Trophoblast cell (in vitro differentiated cells and primary cell): ENCODE measurements at places on chromosomes 1 and 21.

- no peak for DNase-seq
Observed at GRCh38 chr21:20730441-20730840, 267.8 kb upstream of the NCAM2 start.

GRCh38 chr1:211908951-211909350 lies 78.4 kb upstream of the LPGAT1 start:
- no peak for DNase-seq

GRCh38 chr1:89459081-89459480 lies 65.5 kb upstream of the LRRC8B start:
- peak; percentile 70 for DNase-seq

DNA sequence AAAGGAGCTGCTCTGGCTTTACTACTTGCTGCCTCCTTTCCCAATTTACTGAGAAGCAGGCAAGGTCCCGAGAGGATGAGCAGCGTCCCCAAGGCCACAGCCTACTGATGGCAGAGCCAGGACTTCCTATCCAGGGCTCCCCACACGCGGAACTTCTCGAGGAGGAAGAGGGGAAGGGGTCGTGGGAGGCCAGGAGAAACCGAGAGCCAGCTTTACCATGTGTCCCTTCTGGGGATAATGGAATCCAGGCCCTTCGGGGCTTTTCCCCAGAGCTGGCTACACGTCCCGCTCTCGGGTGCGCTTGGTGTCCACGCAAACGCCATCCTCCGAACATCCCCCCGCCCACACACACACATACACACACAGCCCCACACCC lies 4.3 kb upstream of the CCN1 start:
- DNase-seq, result no peak

- DNase-seq, result no peak
Observed at GRCh38 chr1:119488216-119488615, 18.8 kb upstream of the HSD3B1 start.

DNA sequence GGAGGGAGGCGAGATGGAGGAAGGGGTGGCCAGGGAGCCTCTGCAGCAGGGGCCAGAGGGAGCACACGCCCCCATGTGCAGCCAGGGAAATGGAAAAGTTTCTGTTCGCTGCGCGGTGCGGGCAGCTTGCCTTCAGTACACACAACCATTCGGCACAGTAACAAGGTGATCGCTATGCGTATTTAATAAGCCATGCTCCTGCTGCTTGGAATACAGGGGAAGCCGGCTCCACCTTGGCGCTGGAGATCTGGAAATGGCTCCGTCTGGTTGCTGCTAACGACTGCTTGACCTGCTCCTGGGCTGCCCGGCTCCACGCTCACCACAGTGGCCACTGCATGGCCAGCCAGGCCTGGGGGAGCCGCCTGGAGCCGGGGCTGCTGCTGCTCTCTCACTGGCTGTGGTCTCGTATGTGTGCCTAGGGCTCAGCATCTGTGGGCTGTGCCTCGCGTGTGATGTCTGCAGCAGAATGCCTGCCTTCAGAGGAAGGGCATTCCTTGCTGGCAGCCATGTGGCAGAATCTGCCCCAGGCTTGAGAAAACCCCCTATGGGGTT lies 86.4 kb upstream of the ACTL8 start:
- no peak for DNase-seq

- DNase-seq, result no peak
Observed at GRCh38 chr1:12450756-12451559, 167.1 kb downstream of the DHRS3 start.

DNA sequence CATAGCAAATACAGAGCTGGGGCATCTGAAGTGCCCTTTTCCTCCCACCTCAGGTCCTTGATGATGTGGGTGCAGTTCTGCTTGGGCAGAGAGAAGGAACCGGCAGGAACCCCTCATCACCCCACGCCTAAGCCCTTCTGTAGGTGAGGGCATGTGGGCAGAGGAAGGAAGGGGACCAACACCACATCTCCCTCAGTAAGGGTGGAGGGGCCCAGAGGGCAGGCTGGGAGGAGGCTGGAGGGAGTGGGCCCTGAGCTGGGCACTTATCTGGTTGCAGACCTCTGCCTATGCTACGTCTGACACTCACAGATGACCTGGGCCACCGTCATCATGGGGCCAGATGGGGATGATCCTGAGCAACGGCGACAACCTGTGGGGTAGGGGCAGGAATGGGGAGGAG lies 11.0 kb downstream of the ZNF687 start:
- DNase-seq, result no peak

GRCh38 chr1:229031481-229032341 lies 239.2 kb upstream of the RAB4A start:
- DNase-seq, result no peak

- no peak for DNase-seq
Observed at GRCh38 chr1:209266590-209267205, 316.8 kb upstream of the CAMK1G start.

- DNase-seq, result no peak
Observed at GRCh38 chr1:159786465-159786864, 5.7 kb downstream of the DUSP23 start.

- DNase-seq, result no peak
Observed at GRCh38 chr1:246782120-246782900, 58.1 kb downstream of the SCCPDH start.

- no peak for DNase-seq
Observed at GRCh38 chr1:226335661-226336060, 26.7 kb upstream of the LIN9 start.

- DNase-seq, result no peak
Observed at GRCh38 chr1:15156807-15157380, 3.3 kb downstream of the TMEM51 start.

DNA sequence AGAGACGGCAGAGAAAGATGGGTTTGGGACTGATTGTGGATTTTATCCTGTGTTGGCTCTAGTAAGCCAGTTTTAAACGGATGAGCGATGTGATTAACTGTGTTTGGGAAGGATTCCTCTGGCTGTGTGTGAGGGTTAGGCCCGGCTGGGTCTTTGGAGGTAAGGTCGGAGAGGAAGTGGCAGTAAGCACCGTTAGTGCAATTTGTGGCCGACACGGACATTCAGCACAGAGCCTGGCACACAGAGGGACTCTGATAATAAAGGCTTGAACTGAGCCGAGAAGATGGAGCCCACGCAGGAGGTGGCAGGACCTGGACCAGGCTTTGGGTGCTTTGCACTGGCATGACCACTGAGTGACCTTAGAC lies 1.3 kb downstream of the MTFR1L start:
- no peak for DNase-seq

DNA sequence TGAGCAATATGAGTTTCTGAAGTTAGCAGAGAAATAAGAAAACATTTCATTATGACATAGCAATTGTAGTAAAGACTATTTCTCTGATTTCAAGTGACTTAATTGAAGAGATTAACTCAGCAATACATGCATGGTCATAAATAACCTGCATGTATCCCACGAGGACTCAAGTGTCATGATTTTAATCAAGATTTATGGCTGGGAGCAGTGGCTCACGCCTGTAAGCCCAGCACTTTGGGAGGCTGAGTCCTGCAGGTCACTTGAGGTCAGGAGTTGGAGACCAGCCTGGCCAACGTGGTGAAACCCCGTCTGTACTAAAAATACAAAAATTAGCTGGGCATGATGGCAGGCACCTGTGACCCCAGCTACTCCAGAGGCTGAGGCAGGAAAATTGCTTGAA lies 311.9 kb upstream of the PLD5 start:
- no peak for DNase-seq

GRCh38 chr1:237309595-237310118 lies 267.7 kb downstream of the RYR2 start:
- no peak for DNase-seq

DNA sequence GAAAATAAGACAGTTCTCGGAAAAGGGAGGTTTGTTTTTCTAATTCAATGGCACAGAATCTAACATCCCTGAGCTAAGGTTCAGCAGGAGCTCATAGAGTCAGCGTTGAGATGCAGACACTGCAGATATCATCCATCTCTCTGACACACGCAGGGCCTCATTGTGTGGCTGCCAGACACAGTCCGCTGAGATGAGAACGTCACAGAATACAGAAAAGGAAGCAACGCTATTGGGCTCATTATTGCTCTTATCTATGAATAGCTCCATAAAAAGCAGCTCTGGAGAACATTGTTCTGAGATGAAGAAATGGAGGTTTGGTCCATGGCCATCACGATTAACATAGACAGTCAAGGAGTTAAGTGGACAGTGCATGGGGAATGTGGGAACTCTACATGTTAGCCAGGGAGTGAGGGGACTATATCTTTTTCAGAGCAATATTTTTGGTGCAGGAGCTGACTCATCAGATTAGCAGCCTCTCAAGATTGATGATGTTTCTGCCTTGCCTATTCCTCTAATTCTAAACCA lies 771.6 kb upstream of the CXADR start:
- DNase-seq, result no peak

DNA sequence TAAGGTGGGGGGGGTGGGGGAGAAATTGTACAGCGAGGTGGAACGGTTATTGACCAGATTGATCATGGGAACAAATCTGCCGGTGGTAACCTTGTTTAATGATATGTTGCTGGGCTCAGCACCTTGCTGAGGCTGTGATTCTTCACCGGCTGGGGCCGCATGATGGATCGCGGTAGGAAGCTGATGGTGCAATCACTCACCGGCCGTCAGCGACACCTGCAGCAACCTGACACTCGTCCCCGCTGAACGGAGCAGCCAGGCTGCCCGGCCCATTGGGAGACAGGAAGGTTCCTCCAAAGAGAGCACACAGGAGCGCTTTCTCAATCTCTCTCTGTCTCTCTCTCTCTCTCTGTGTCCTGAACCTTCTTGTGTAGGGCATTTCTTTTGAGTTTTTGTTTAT lies 128.5 kb upstream of the RRP15 start:
- DNase-seq, result peak; percentile 6

DNA sequence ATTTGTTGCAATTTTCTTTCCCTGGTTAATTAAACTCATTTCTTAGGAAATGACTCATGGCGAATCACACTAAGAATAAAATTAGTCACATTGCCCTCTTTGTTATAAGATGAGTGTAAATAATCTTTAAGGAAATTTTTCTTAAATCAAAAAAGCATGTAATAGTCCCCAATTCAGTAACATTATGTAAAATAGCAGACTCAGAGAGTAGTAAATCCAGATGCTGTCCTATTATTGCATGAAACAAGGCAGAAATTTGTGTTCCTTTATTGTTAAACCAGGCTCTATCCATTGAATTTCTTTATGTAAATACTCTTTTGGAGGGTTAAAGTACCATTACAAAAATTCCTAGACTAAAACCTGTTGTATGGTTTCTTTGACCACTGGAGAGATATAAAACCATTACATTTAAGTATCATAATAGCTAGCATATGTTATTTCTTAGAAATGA lies 154.5 kb upstream of the C1orf87 start:
- no peak for DNase-seq

GRCh38 chr1:100524355-100524754 lies 13.6 kb upstream of the GPR88 start:
- DNase-seq, result no peak

- peak; percentile 81 for DNase-seq
Observed at GRCh38 chr1:230317823-230318819, 108.0 kb downstream of the PGBD5 start.

- DNase-seq, result no peak
Observed at GRCh38 chr1:175494011-175494554, 249.3 kb downstream of the TNR start.

GRCh38 chr1:168243636-168244212 lies 17.9 kb downstream of the SFT2D2 start:
- DNase-seq, result peak; percentile 69

DNA sequence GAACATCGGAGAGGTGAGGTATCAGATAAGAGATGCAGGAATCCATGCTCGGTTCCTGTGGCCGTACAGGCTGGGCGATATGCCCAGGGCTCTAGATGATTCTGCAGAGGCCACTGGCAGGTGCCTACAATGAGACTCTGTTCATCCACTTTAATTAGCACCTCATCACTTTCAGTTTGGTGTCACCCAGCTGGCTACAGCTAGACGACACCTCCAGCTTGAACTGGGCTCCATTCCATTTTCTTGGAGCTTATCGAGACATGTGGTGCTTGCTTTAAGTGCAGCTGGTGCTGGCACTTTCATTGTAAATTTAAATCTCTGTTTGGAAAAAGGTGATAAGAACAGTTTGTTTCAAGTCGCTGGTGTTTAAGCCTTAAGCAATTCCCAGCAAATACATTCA lies 322.5 kb upstream of the ADGRL2 start:
- DNase-seq, result no peak

DNA sequence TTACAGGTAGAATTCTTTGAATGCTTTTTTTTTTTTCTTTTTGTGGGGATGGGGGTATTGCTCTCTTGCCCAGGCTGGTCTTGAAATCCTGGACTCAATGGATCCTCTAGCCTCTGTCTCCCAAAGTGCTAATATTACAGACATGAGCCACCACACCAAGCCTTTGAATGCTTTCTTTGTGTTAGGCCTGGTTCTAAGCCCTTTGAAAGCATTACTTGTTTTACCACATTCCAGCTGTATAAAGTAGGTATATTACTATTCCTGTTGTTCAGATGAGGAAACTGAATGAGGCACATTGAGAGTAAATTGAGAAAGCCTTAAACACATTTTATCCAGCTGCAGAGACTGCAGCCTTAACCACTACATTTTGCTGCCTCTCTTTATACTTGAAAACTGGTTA lies 841.8 kb upstream of the ADGRL4 start:
- peak; percentile 1 for DNase-seq

DNA sequence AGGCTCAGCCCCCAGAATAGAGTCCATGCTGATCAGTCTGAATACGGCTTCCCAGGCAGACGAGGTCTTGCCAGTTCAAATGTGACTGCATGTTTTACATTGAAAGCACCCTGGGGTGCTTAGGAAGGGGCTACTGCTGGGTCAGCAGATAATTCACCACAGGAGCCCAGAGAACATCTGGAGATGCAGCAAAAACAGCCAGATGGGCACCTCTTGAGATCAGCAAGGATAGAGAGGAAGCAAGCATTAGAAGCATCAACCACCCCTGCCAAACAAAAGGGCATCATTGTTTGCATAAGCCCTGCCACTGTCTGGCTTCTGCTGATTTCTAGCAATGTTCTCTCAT lies 403.1 kb downstream of the RRAGC start:
- no peak for DNase-seq

DNA sequence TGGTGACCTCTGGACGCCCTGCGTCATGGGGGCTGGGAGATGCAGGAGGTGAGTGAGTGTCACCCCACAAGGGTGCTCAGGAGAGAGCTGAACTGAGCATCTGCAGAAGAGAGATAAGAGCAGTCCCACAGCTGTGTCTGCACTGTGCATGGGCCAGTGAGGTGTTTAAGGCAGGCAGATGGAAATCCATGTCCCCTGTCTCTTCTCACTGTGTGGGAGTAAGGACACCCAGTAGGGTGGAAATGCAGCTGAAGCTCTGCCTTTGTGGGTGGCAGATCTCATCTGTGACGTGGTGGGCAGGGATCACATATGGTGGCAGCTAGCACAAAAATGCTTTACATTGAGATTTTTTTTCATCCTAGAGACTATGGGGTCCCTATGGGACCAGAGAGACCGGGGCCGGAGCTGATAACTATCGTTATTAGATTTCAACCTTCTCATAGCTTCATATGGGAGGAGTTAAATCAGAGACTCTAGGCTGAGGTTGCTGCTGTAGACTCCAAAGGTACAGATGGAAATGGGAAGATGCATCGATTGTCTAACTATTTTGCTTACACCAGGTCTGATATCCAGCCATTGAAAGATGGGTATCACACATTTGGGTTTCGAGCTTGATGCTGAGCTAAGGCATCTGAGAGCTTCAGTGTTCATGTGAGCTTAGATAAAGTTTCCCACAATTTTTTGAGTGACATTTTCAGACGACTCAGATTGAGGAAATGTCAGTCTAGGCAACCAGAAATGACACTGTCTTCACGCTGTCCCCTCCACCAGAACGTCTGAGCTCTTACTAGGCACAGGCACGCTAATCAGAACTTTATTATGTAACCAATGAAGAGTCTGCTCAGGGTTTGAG lies 65.3 kb upstream of the PSEN2 start:
- DNase-seq, result no peak
